Fibroblast of skin of right biceps (primary cell): ENCODE measurements at places on chromosomes 3 and 15.

DNA sequence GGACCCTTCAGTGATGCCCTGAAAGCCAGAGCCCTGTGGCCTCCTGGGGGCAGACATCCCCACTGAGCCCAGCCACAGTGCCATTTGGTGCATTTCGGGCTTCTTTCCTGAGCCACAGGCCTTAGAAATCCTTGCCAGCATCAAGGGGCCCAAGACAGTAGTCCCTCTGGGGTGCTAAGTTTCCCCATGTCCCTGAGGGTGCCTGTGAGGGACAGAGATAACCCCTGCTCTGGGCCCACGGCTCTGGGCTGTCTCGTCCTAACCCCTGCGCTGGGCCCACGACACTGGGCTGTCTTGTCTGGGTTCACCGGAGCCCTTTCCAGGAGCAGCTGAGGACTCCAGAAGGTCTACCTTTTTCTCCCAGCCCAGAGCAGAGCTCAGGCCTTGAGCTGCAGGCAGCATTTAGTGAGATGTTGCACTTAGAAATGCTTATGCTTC is 45.1 kb upstream of the FGD5 start:
- no peak for DNase-seq

- peak; percentile 38 for DNase-seq
Measured at GRCh38 chr15:90465930-90466567, 63.7 kb upstream of the CRTC3 start.

- DNase-seq = no peak
Measured at GRCh38 chr3:187014417-187014864, 84.1 kb downstream of the ST6GAL1 start.

GRCh38 chr15:59885832-59886231 is 118.3 kb upstream of the FOXB1 start:
- DNase-seq = peak; percentile 73

DNA sequence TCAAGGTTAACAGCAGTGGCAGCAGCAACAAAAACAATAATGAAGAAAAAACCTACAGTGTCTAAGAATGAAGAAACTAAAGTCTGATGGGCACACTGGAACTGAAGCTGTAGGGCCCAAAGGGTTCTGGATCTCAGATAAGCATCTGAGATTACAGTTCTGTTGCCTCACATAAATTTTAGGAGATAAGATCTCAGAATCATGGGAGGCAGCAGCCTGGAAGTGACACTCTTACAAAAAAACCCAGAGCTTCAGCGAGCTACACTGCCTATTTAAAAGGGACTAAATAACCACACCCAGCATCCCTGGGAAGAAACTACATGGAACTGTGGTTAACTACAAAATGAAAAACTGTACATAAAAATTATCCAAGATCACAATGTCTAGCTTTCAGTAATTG is 61.2 kb downstream of the PLD1 start:
- DNase-seq = no peak

- DNase-seq = no peak
Measured at GRCh38 chr3:89441141-89441540, 333.7 kb downstream of the EPHA3 start.

DNA sequence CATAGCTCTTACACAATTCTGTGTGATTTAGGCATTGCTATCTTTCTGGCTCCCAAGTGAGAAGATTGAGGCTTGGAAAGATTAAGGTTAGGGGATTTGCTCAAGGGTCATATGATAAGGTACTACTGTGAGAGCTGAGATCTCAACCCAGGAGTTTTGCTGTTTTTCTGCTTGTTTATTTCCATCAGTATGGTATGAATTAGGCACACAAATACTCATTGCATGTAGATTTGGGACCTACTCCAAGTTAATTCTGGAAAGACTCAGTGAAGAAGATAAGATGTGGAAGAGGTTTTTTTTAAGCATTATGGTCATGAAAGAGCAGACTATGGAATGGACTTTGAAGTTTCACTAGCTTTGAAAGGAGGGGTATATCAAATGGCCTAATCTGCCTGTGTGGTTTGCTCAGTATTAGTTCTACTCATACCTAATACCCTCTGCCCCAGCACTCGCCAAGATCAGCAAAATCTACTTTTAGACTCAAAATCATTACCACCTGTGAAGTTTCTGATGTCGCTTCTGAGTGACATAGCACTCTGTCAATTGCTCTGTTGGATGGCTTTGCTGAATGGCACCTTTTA is 12.5 kb downstream of the MBNL1 start:
- no peak for DNase-seq

GRCh38 chr3:4340411-4341335 is 37.5 kb downstream of the SETMAR start:
- no peak for DNase-seq

DNA sequence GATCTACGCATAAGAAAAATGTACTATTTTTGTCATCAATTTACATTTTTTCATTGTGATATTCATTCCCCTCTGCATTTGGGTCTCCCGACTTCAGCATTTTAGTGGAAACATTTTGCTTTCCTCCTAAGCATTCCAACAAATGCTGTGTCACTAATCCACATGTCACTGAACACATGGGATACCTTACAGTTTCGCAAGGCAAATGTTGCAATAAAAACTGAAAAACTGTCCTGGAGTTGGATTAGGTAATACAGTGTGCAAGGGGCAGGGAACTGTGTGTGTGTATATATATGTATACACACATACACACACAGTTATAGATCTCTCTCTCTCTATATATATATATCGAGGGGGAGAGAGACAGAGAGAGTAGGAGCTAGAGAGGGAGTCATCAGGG is 632.2 kb downstream of the MAGI1 start:
- DNase-seq = peak; percentile 43

DNA sequence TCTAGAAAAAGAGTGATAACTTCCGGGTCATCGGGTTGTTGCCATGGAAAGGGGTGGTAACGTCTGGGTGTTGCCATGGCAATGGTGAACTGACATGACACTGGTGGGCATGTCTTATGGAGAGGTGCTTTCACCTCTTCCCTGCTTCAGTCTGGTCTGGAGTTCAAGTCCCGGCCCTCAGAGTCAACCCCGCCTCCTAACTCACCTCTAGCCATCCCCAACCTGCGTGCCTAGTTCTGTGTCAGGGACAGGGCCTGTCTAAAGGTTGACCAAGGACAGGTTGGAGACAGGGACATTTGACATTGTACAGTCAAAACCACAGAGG is 96.0 kb downstream of the LSM3 start:
- DNase-seq = no peak

DNA sequence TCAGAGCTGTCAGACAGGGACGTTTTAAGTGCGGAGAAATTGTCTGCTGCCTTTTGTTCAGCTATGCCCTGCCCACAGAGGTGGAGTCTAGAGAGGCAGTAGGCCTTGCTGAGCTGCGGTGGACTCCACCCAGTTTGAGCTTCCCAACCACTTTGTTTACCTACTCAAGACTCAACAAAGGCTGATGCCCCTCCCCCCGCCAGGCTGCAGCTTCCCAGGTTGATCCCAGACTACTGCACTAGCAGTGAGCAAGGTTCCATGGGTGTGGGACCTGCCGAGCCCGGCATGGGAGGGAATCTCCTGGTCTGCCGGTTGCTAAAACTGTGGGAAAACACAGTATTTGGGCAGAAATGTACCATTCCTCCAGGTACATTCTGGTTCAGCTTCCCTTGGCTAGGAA is 282.1 kb downstream of the VGLL3 start:
- no peak for DNase-seq

- DNase-seq = no peak
Measured at GRCh38 chr15:62775932-62776331, 266.6 kb upstream of the TPM1 start.

DNA sequence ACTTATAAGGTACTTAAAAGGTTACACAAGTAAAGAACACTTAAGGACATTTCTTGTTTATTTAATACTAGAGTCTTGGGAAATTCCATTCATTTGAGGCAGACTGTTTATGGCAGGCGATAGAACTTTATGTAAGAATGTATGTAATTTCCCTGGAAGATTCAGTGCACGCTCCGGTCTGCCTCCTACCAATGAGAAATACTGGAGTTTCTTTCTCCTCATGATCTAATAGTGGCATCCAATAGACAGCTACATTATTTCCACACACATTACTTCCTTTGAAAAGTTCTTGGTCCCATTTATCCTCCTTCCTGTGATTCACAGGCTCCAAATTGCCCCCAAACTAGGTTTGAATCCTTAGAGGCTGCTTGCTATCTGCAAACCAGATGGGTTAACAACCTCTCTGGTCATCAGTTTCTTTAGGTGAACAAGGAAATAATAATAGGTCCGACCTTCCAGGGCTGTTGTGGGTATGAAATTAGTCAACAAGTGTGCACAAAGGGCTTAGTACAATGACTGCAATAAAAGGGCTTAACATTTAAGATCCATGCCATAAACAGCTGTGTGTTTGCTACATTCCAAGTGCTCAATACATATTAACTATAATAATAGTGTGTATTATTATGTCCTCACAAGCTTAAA is 30.7 kb downstream of the EIF4E3 start:
- DNase-seq = peak; percentile 91

DNA sequence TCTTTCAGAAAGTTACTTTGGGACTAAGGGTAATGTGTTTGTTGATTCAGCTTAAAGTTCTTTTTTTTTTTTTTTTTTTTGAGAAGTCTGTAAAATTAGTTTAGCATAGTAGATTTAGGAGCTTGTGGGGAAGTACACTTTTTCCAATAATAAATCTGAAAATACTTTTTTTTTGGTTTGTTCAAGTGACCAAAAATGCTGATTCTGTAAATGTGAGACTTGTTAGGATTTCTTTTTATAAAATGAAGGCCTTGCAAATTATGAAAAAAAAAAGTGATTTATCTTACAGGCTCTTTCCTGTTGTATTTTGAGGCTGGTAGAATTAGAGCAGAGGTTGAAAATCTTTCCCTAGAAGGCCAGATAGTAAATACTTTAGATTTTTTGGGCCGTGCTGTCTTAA is 7.6 kb downstream of the OXNAD1 start:
- DNase-seq = no peak

DNA sequence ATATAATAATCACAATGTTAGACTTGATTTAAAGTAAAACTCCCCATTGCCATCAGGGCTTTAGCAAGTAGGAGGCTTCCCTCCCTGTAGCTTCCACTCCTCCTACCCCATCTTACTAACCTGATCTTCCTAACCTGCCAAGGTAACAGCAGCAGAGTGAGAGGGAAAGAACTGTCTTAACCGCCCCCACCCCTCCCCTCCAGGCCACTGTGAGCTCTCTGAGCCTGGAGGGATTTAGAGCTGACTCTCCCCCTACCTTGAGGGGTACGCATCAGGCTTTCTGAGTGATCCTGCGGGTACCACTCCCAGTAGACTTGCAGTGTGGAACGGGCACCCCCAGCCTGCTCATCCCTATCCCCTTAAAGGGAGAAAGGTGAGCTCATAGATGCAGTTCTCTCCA is 11.4 kb upstream of the PRSS50 start:
- no peak for DNase-seq

DNA sequence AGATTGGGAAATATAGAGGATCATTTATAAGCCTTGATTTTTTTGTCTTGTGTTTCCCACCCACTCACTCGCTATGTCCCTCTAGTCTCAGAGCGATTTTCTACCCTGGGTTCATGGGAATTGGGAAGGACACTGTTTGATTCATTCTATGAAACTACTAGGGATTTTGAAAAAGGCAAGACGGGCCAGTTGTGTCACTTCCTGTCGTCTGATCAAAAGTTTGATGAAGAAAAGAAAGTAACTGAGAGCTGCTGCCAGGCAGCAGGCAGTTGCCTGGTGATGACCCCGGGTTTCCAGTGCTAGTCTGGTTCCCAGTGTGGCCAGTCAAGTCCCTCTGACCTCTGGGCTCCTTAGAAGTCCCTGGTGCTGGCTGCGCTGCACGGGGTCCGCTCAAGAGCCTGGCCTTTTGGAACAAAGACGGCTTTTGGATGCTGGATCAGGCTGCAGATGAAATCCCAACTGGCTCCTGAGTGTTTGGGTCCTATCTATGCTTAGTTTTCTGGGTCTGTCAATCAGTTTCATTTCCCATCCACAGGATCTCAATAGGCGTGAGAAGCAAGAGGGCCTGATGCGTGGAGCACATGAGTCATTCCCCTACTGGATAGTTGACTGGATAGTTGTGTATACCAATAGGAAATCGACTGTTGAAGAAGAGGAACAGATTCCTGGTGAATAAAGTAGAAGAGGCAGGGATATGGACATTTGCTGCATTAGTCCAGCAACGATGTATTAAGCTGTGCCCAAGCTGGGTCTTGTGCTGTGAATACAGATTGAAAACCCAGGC is 89.7 kb downstream of the EEFSEC start:
- DNase-seq = no peak

- DNase-seq = no peak
Measured at GRCh38 chr3:8500989-8501370, 643 bp upstream of the LMCD1 start.

GRCh38 chr3:9022305-9023225 is 59.3 kb upstream of the RAD18 start:
- DNase-seq = no peak

- no peak for DNase-seq
Measured at GRCh38 chr3:111749171-111750170, 109.6 kb upstream of the PHLDB2 start.

DNA sequence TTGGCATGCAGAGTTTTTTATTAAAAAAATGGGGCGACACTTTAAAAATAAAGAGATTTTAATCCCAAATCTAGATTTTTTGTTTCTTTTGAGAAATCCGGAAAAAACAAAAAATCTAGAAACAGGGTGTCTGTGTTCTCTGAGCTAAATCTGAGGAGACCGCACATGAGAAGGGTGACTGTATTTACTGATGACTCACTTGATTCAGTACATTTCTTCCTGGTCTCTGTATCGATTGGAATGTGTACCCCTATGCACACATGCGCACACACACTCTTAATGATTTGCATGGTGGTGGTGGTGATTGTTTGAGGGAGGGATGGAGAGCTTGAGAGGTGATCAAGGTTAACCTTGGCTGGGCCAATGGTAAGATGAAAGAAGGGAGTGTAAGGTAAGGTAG is 443.1 kb upstream of the THRB start:
- peak; percentile 4 for DNase-seq

- no peak for DNase-seq
Measured at GRCh38 chr3:66404903-66405700, 95.7 kb downstream of the LRIG1 start.

DNA sequence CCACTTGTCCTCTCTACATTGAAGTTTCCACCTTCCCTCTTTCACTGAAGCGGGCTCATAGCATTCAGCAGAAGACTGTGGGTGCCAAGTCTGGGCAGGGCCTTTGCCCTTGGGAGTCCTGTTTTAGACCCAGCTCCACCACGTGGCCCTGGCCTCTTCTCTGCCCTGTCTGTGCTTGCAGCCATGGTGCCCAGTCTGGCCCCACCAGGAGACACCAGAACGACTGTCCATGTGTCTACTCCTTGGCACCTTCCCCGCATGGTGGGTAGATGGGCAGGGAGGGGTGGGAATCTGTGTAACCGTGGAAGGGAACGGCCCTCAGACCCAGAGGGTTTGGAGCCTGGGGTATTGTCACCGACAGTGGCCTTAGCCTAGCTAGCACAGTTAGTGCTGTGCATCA is 17.9 kb upstream of the EMC3 start:
- no peak for DNase-seq
